Calu3 (cell line): ENCODE measurements at places on chromosomes 4 and X. TPM values are rescaled to one million over a fixed set of nuclear protein-coding genes. Genes with fewer than 3 reads are reported as not detected.

The TRPC3 gene
- total RNA-seq: not detected in 2 replicates

The TXK gene
- total RNA-seq: 2.8 and 4.6 TPM in 2 replicates

The GPC3 gene
- 2.3 and 4.0 TPM in 2 replicates for total RNA-seq

The C4orf36 gene
- total RNA-seq: 1.7 and 1.9 TPM in 2 replicates

DNA sequence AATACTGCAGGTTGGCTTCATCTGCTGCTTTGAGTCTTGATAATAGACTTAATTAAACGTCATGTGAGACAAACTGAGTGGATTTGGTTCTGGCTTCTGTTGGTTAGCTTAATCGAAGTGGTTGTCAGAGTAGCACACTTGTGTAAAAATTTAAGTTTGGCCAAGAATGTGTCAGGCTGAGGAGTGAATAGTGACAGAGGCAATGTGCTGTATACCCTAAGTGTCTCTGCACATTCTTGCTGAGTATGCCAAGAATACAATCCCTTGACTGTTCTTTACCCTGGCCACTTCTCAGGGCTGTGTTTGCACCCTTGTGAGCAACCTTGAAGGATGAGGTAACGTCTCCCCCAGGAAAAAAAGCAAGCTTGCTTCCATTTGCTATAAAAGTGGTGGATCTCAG lies 14.9 kb downstream of the RPS3A start:
- no peak overlapping the region for H3K4me3 ChIP-seq
- H3K36me3 ChIP-seq: peaks cover 7% of the 10 kb centered on the region
- no peak overlapping the region for H3K27ac ChIP-seq
- no peaks in the 10 kb centered on the region for H3K27me3 ChIP-seq

- H3K4me3 ChIP-seq: peak overlapping the region; percentile 83
- H3K4me1 ChIP-seq: peaks cover 34% of the 10 kb centered on the region
- no peak for DNase-seq
- H3K27ac ChIP-seq: peak overlapping the region; percentile 92
Measured at GRCh38 chr4:186727169-186727976, 3.7 kb upstream of the FAT1 start.

DNA sequence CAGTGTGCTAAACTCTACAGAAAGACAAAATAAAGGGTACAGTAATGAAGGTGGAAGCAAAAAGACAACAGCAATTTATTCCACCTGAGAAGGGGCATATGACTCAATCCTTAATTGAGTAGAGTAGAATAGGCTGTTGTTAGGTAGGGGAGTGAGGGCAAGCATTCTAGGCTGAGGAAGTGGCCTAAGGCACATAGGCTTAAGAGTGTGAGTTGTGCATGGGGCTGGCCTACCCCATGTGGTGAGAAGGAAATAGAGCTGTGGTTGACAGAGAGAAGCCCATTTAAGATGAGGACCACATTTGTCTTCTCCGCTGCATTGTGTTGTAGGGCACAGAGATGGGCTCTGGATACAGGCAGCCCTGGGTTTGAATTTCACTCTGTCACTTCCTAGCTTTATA lies 3.4 kb upstream of the ZCCHC18 start:
- H3K36me3 ChIP-seq: peaks cover 6% of the 10 kb centered on the region
- no peak overlapping the region for H3K4me3 ChIP-seq
- peaks cover 92% of the 10 kb centered on the region for H3K27me3 ChIP-seq
- no peak overlapping the region for H3K27ac ChIP-seq

DNA sequence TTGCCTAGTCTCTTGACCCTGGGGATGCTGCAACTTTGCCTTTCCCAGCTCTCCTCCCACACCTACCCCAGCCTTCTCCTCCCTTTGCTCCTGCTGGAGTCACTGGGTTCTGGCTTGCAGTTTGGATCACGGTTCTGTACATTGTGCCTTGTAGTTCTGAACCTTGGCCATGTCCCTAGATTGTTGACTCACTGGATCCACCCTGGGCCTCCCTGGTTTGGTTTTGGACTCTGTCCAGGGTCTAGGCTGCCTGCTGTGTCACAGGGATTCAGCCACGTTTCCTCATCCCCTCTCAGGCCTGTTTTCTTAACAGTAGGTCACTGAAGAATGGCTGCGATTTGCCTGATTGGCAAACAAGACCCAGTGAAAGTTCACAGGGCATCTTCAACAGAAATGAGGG lies 11.5 kb upstream of the GABRE start:
- H3K4me3 ChIP-seq: no peak overlapping the region
- no peaks in the 10 kb centered on the region for H3K27me3 ChIP-seq
- H3K36me3 ChIP-seq: peaks cover 5% of the 10 kb centered on the region
- peak overlapping the region; percentile 64 for H3K27ac ChIP-seq

DNA sequence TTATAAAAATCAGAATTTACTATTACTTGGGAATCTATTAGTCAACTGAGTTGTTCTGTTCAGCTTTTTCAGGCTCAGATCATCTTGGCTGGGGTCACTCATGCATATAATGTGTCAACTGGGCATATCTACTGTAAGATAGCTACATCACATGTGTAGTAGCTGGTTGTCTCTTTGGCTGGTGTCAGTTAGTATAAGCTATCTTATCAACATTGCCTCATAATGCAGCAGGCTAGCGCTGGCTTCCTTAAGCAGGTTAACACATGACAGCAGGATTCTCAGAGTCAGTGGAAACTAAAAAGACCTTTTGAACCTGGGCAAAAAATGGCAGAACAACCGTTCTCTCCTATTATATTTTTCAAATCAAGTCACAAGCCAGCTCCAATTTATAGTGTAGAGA lies 378.3 kb upstream of the PCDH10 start:
- no peak overlapping the region for H3K27ac ChIP-seq
- H3K4me1 ChIP-seq: no peaks in the 10 kb centered on the region
- H3K36me3 ChIP-seq: no peaks in the 10 kb centered on the region
- no peak for DNase-seq
- no peaks in the 10 kb centered on the region for H3K27me3 ChIP-seq

- no peaks in the 10 kb centered on the region for H3K4me1 ChIP-seq
- H3K36me3 ChIP-seq: no peaks in the 10 kb centered on the region
- H3K27me3 ChIP-seq: no peaks in the 10 kb centered on the region
Measured at GRCh38 chr4:107219681-107220080, 183.6 kb upstream of the DKK2 start.
